A549 treated with RU486 at 1 μM for 4 hours (cell line): ENCODE measurements at places on chromosomes 11 and 22. TPM values are rescaled to one million over a fixed set of nuclear protein-coding genes. Genes with fewer than 3 reads are reported as not detected.

The DGCR6L gene
- total RNA-seq: 29.0 to 45.2 TPM (median 42.3 TPM) in 5 replicates

The TRIM68 gene
- total RNA-seq: 6.9 to 10.7 TPM (median 9.2 TPM) in 5 replicates

The LRRC32 gene
- 0.13 to 0.46 TPM (median 0.19 TPM) in 5 replicates for total RNA-seq

The OR8D2 gene
- total RNA-seq: not detected in 5 replicates

The DKK3 gene
- total RNA-seq: 10.1 to 15.6 TPM (median 12.2 TPM) in 5 replicates

The ARHGEF12 gene
- 10.1 to 17.0 TPM (median 16.0 TPM) in 5 replicates for total RNA-seq

The CD6 gene
- 0.08 to 0.18 TPM (median 0.13 TPM) in 3 of 5 replicates, not detected in the others for total RNA-seq

The NUP160 gene
- total RNA-seq: 23.0 to 31.7 TPM (median 29.7 TPM) in 5 replicates

The MYOD1 gene
- total RNA-seq: not detected in 5 replicates

The FOLR2 gene
- total RNA-seq: not detected in 5 replicates

The OR6T1 gene
- not detected in 5 replicates for total RNA-seq

The LIF gene
- 22.4 to 37.6 TPM (median 34.3 TPM) in 5 replicates for total RNA-seq

The IL18BP gene
- total RNA-seq: 3.6 to 4.9 TPM (median 4.2 TPM) in 5 replicates
